Activated CD8-positive, alpha-beta memory T cell treated with anti-CD3 and anti-CD28 coated beads for 4 hours (primary cell): ENCODE measurements at places on chromosomes 3 and 15.

GRCh38 chr15:99961011-99961441 is 227.8 kb upstream of the LYSMD4 start:
- DNase-seq = no peak

GRCh38 chr3:132405188-132405587 is 12.1 kb upstream of the DNAJC13 start:
- DNase-seq = no peak

- no peak for DNase-seq
Measured at GRCh38 chr3:77933926-77934325, 894.0 kb downstream of the ROBO2 start.

DNA sequence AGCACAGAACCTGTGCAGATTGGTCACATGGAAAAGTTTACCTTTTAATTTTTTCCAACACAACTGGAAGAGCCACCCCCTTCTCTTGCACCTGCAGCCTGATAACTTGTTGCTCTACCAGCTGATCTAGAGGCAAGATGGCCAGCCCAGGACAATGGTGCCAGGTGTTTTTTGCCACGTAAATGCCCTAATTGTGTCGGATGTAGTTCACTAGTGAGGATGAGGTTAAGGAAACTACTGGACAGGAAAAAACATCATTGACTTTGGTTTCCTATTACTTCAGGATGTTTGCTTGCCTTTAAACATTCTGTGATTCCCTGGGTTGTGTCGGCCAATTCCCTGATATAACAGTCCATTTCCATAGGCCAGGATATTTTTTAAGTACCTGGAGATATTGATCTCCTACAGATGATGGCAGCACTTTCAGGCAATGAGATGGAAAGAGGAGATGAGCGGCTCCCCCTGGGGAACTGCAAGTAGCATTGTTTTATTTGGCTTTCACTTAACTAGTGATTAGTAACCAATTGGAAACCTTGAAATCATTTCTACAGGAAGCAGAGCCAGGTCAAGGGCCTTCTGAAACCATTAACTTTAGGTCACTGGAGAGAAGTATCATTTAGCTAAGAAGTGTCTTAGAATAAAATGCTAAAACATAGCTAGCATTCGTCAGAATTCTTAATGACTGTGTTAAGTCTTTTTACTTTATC is 72.5 kb downstream of the OSBPL10 start:
- no peak for DNase-seq

DNA sequence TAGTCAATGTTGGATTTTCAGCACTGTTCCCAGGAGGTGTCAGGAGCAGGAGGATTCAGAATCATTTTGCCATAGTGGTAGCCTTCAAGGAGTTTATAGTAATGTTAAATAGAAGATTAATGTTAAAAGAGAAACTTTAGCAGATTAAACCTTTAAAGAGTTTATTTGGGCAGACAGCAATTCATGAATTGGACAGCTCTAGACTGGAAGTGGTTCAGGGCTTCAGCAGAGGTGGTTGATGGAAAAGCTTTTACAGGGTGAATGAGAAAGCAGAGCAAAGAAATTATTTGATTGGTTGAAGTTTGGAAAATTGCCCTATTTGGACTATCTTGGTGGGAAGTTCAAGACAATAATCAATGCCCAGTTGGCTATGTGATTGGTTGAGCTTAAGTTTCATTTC is 416.6 kb upstream of the TBL1XR1 start:
- DNase-seq = no peak

GRCh38 chr3:13233487-13234485 is 160.6 kb upstream of the IQSEC1 start:
- no peak for DNase-seq

- no peak for DNase-seq
Measured at GRCh38 chr3:127015282-127016042, 32.5 kb downstream of the PLXNA1 start.

DNA sequence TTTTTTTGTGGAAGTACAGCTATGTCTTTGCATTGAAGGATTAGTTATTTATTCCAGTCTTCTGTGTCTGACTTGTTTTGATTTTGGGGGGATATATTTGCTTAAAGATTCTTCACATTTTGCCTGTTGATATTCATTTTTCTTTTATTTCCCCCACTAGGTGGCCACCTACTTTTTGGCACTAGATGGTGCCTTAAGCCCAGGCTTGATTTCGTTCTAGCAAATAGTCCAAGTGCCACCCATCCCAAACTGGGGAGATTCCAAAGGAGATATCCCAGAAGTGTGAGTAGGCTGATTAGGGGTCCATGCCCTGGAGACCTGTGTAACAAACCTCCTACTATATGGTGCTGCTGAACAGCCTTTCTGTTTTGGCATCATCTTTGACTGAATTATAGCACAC is 80.0 kb upstream of the SPATA16 start:
- no peak for DNase-seq

DNA sequence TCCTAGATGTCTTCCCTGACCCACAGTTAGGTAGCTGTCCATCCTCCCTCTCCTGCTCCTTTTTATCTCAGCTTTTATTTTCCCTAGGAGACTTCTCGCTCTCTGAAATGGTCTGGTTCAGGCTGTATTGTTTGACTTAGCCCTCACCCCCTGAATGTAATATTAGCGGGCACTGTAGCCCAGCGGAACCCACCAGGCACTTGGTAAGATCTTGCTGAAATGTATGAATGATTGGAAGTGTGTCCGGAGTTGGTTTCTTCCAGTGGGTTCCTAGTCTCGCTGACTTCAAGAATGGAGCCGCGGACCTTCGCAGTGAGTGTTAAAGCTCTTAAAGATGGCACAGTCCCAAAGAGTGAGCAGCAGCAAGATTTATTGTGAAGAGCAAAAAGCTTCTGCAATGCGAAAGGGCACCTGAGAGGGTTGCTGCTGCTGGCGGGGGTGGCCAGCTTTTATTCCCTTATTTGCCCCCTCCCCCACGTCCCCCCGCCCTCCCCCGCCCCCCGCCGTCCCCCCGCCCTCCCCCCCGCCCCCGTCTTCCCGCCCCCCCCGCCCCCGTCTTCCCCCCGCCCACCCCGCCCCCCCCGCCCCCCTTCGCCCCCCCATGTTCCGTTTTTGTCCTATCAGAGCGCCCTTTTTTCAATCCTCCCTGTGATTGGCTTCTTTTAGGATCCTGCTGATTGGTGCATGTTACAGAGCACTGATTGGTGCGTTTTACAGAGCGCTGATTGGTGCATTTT is 694 bp upstream of the EEFSEC start:
- DNase-seq = no peak

- DNase-seq = no peak
Measured at GRCh38 chr3:181752202-181752671, 40.5 kb downstream of the SOX2 start.

DNA sequence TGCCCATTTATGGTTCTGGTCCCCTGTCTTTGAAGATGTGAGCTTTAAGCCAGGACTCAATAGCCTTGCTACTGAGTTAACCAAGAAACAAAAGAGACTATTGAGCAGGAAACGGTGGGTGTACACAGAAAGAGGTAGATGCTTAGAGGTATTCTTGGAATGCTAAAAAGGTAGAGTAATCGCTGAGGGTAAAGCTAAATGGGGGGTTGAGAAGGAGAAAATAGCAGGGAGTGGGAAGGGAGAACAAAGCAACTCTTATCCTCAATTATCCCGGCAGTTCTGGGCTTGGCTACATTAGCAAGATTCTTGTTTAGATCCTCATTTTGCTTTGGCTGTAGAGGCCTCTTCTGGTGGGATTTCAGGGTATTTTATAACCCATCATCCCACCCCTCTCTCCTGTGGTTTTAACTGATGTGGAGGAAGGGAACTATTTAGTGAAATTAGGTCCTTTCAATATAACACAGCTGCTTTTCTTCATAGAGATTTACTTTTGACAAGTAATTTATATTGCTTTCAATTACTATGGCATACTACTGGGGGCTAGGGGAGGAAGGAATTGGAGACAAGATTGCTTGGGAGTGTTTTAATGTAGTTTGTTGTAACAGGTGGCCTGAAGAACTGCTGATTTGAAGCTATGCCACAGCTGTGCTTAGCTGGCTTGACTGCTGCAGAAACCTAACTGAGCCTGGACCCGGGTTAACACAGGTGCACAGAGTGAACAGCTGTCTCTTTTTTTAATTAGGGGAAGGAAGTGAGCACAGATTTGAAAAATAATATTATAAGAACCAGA is 234.3 kb upstream of the CCDC54 start:
- DNase-seq = no peak

- DNase-seq = no peak
Measured at GRCh38 chr15:79494963-79495755, 63.0 kb downstream of the MINAR1 start.

- DNase-seq = no peak
Measured at GRCh38 chr15:48939648-48940047, 24.1 kb downstream of the SHC4 start.

DNA sequence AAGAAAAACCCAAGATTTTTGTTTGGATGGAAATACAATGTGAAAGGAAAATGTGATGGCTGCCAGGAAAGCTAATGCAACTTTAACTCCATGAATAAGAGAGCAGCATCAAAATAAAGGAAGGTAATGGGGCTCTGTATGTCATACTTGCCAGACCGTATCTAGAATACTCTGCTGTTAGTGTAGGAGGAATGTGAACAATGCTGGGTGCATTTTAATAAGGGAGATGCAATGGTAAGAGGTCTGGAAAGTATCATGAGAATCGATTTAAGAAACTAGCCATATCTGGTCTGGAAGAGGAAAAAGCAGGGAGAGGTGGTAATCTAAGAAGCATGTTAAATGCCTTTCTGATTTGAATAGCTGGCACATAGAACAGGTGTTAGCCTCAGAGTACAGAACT is 239.6 kb downstream of the GBE1 start:
- DNase-seq = no peak

- no peak for DNase-seq
Measured at GRCh38 chr15:49238342-49238741, 68.3 kb downstream of the GALK2 start.

- no peak for DNase-seq
Measured at GRCh38 chr3:195248281-195248680, 22.7 kb downstream of the XXYLT1 start.

DNA sequence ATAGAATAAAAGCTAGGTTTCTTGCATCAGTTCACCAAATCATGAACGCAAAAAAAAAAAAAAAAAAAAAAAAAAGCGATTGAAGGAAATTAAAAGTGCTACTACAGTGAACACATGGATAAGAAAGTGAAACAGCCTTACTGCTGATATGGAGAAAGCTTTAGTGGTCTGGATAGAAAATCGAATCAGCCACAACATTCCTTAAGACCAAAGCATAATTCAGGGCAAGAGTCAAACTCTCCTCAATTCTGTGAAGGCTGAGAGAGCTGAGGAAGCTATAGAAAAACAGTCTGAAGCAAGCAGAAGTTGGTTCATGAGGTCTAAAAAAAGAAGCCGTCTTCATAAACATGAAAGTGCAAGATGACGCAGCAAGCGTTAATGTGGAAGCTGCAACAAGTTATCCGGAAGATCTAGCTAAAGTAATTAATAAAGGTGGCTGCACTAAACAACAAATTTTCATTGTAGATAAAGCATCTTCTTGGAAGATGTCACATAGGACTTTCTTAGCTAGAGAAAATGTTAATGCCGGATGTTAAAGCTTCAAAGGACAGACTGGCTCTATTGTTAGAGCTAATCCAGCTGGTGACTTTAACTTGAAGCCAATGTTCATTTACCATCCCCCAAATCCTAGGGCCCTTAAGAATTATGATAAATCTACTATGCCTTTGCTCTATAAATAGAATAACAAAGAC is 19.2 kb downstream of the P3H2 start:
- no peak for DNase-seq

DNA sequence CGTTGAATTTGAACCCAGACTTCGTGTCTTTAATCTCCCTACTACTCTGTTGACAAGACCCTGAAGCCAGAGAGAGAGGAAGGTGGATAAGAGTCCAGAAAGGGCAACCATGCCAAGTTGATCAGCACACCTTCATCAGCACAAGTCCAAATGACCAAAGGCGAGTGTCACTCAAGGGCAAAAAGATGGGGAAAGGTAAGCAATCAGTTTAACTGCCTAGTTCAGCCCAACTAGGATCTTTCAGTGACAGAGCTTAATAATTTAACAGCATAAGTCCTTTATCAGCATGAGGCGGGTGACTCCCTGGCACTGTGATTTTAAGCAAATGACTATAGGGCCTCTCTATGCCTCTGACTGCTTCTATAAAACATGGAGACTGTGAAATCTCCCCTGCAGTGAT is 6.2 kb downstream of the SUCLG2 start:
- no peak for DNase-seq

- DNase-seq = no peak
Measured at GRCh38 chr15:64037966-64038365, 8.3 kb downstream of the DAPK2 start.

GRCh38 chr3:152556731-152557254 is 278.1 kb upstream of the P2RY1 start:
- DNase-seq = no peak

- DNase-seq = no peak
Measured at GRCh38 chr3:133894353-133895207, 1.1 kb downstream of the RAB6B start.

- no peak for DNase-seq
Measured at GRCh38 chr3:171543759-171544300, 83.6 kb upstream of the TNIK start.

- no peak for DNase-seq
Measured at GRCh38 chr3:76585794-76586392, 454.0 kb upstream of the ROBO2 start.

- DNase-seq = no peak
Measured at GRCh38 chr15:87758794-87759418, 497.6 kb downstream of the NTRK3 start.

- no peak for DNase-seq
Measured at GRCh38 chr3:15812183-15812582, 14.4 kb upstream of the ANKRD28 start.

DNA sequence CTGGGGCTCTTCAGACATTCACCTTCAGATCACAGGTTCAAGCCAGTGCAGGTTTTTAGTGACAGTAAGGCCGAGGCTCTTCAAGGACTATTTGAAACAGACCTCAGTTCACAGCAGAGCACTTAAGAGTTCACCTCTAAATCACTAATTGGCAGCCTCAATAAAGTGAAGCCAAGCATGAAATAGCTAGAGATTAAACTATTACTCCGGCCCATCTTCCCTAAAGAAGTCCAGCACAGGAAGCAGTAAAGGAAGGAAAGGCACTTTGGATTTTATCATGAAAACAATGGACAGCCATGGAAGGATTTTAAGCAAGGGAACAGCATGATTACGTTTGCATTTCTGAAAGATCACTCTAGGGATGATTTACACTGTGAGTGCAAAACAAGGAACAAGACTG is 27.6 kb upstream of the ARL6 start:
- no peak for DNase-seq

DNA sequence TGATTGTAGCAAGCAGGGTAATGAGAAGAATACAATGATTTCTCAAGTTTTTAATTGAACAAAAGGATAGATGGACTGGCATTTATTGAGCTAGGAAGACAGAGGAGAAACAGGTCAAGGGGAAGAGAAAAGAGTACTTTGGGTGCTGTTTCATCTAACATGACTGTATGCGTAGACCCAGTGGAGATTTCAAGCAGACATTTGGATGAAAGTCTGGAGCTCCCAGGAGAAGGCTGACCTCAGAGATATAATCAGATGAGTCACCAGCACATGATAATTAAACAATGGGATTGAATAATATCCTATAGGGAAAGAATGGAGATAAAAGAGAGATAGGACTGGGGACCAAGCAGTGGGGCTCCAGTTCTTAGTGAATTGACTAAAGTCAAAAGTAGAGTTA is 194.9 kb downstream of the ARRDC4 start:
- no peak for DNase-seq

GRCh38 chr15:76172782-76173181 is 113.0 kb downstream of the TMEM266 start:
- no peak for DNase-seq

GRCh38 chr15:100869151-100869999 is 10.3 kb upstream of the ALDH1A3 start:
- DNase-seq = no peak
